Muscle of leg (tissue), 16 donors: ENCODE measurements at places on chromosomes 16 and 17. TPM values are rescaled to one million over a fixed set of nuclear protein-coding genes. Genes with fewer than 3 reads are reported as not detected.

PHB1 gene
- 111 TPM for total RNA-seq

NOXO1 gene
- total RNA-seq: 0.89 TPM

TBC1D3I gene
- total RNA-seq: 0.09 TPM

CMTM1 gene
- total RNA-seq: 6.6 TPM

- DNase-seq: peak; percentile 76
Observed at GRCh38 chr16:51523400-51523799, 372.3 kb upstream of the SALL1 start.

DNA sequence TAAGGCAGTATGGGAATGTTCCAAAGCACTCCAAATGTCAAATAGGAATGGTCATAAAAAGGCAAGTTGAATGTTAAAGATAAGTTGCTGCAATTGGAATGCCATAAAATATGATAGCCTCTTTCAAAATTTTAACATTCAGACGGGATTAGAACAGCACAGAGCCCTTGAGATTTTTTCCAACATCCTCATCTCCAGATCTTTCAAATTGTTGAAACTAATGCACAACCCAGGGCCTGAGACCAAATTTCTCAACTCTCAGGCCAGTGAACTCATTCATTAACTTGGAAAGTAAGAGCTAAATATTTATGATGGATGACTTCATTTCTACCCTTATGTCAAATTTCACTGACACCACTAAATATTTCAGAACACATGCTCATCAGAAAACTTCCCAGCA, 346.5 kb upstream of the XYLT1 start:
- DNase-seq: no peak

GRCh38 chr17:72135546-72136325, 14.9 kb downstream of the SOX9 start:
- peak; percentile 81 for DNase-seq
